ENCODE measurements at places on chromosomes 3 and 15.

DNA sequence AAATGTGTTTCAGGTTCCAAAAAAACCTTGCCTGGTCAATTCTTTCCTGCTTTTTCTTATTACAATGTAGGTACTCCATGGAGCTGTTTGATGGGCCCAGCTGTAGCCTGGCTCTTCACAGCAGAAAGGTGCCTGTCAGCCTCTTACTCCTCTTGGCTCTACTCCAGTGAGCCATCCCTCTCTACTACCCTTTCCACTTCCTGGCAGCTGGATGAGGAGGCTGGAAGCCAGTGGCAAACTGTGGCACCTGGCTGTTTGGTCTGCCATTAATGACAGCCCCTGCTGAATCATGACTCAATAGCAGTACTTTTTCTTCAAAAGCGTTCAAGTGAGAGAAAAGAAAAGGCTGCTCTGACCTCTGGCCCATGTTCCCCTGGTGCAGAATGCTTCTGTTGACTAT lies 618.1 kb downstream of the PYDC2 start:
- no peak for DNase-seq

GRCh38 chr15:32838820-32839219 lies 121.0 kb downstream of the GREM1 start:
- DNase-seq: no peak

DNA sequence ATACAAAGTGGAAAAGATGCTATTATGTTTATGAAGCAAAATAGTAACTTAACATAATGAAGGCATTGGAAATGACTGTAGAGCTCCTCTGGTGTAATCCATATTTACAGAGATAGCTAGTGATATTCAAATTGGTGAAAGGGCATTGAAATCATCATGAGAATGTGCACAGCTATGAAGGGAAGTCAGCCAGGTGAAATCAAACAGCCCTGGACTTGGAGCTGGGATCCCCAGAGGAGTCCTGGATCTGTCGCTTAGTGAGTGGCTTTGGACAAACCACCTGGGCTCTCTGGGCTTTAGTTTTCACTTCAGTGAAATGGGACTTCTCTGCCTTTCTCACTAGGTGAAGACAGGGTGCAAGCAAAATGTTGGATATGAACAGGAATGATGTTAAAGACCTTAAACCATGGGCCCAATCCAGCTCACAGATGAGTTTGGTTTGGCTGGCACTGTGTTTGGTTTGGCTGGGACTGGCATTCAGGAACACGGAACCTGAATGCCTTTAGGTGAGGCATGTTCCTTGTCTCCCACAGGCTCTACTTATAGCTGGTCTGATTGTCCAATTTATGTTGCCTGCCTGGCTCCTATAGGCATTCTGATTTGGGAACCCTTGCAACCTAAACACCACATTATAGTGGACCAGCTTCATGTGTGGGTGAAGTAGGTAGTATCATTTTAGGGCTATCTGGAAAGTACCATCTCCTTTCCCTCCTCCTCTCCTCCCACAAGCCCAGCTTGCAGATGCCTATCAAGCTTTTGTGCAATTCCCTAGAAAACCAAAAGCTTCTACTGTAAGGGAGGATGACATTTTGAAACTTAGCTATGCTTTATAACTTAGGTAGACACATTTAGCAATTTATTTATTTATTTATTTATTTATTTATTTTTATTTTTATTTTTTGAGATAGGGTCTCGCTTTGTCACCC lies 110.6 kb upstream of the TNFAIP8L3 start:
- no peak for DNase-seq

- DNase-seq: no peak
These were observed 145.8 kb upstream of the NECTIN3 start for GRCh38 chr3:110925798-110926197.

GRCh38 chr3:19363071-19363470 lies 214.8 kb downstream of the KCNH8 start:
- no peak for DNase-seq

- DNase-seq: no peak
These were observed 176.9 kb downstream of the BBX start for GRCh38 chr3:107699682-107700081.

DNA sequence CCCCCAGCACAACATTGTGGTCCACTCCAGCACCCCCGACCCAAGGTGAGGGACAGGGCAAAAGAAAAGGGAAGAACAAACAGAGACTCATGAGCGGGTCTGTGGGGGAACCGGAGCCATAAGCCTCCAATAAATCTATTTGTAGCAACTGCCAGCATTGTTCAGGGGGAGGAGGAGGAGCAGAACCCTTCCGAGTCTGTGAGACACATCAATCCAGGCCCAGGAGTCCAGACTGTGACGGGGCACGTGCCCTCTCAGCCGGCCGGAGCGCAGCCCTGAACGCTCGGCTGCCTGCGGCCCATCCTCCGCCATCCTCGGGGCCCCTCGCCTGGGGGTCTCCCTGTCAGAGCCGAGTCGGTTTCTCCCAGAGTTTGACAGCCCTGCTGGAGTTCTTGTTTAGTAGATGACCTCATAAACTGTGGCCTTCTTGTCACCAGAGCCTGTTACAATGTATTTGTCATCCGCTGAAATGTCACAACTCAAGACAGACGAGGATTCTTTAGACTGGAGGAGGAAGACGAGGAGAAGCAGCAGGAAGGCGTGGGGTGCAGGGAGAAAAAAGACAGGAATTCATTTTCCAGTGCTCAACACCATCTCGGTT lies 47.9 kb downstream of the TLE3 start:
- DNase-seq: no peak

DNA sequence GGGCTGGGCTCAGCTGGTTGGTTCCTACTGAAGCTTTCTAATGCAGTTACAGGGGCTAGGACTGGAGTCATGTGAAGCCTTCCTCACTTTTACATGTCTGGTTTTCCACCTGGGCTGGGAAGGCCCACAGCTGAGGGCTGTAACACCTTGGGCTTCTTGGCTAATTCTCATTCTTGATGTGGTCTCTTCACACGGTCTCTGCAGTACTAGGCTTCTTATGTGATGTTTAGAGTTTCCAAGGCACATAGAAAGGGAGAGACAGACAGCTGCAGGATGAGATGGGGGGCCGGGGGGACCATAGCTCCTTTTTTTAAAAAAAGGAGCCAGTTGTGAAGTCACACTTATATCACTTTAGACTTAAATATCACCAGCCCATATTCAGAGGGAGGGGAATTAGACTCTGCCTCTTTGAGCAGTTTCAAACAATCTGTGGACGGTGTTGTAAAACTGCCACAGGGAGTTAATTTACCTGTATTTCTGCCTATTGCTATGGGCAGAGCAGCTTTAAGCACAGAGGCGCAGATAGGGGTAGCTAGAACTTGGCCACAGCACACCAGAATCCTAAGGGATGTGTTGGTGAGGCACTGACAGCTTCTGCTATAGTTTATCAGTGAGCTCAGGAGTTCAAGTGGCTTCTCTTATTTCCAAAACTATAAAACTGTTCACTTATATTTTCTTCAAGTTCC lies 46.7 kb downstream of the NKIRAS1 start:
- no peak for DNase-seq

- no peak for DNase-seq
These were observed 42.2 kb downstream of the DAPK2 start for GRCh38 chr15:64004056-64004455.

DNA sequence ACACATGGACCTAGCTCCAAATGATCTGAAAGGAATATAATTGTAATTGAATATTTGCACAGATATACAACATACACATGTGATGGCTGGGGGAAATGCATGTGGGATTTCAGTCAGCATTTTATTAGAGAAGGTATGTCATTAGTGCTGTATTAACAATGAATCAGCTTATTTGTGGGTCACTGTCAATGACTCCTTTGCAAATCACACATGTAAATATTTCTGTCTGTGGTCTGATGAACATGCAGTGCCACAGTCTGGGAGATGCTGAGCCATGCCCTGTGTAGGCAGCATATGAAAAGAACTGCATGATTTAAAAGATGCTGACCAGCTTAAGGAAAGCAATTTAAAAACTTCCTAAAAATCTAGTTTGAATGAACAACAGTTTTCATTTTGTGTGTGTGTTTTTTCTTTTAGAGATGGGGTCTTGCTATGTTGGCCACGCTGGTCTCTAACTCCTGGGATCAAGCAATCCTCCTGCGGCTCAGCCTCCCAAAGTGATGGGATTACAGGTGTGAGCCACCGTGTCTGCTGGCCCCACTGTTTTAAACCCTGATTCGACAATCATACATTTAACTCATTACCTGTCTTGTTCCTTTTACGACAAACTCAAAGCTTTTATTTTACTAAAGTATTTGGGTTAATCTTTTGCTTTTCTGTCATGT lies 803 bp upstream of the B3GNT5 start:
- DNase-seq: no peak

GRCh38 chr3:98730338-98730737 lies 32.8 kb upstream of the ST3GAL6 start:
- no peak for DNase-seq

DNA sequence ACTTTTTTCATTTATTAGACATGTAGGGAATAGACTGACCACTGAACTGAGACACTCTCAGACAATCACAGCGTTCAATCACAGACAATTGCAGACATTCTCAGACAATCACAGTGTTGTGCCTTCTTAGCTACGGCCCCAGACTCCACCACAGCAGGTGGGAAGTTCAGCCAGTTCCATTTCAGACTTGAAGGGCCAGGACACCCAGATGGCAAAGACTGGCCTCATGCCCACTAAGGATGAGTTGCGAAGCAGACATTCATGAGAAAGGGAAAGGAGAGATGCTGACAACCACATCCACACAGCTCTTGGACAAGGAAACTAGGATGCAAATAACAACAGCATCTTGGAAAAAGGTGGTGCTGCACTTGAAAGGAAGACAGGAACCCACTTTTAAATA lies 21.9 kb upstream of the ALDH1L1 start:
- no peak for DNase-seq

- no peak for DNase-seq
These were observed 198.1 kb downstream of the MBNL1 start for GRCh38 chr3:152466784-152467183.

DNA sequence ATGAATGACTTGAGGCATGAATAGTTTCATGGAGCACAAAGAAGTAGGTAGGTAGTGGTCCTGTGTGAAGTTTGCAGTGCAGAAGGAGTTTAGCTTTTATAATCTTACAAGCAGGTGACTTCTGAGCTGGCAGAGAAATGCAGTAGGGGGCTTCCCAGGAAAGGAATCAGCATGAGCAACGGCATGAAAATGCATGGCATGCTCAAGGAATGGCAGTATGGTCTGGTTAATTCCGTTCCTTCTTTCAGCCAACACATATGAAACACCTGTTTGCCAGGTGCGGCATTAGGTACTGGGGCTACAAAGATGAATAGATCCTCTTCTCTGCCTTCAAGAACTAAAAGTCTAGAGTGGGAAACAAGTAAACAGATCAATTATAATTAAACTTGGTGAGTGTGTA lies 138.0 kb upstream of the BHLHE40 start:
- DNase-seq: no peak

- DNase-seq: no peak
These were observed 3.9 kb downstream of the CILP start for GRCh38 chr15:65207280-65207840.

DNA sequence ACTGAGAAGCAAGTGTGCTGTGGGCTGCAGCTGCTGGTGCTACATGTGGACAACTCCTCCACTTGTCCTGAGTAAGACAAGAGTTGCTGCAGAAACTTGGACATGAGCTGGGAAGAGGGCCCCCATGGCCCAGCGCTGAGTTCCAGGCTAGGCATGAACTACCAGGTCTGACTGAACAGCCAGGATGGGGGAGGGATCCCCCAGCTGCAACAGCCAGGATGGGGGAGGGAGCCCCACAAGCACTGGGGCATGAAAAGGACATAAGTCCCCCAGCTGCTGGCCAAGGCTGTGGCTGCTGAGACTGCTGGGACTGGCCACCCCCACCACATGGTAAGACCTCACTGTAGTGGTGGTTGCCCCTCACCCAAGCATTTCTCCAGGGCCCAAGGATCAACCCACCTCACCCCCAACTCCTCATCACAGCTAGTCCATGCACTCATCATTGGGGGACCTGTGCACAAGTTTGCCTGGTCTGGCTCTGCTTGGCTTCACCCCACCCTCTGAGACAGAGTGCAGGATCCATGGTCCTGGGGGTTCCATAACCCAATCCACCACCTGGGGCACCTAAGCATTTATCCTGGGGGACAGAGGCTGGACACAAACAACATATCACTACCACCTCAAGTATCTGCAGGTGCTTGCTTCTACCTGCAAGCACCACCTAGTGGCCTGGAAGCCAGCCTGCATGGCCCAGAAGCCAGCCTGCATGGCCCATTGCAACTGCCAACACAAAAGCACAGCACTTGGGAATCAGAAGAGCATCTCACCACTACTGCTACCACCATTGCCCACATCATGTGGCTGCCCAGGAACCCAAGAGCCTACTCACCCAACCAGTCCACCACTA lies 84.5 kb upstream of the STT3B start:
- DNase-seq: no peak

- no peak for DNase-seq
These were observed 9.4 kb upstream of the CHAC1 start for GRCh38 chr15:40943764-40944365.

- DNase-seq: no peak
These were observed 219.0 kb downstream of the NFKBIZ start for GRCh38 chr3:102068327-102068726.

GRCh38 chr3:128575777-128576176 lies 74.8 kb downstream of the RPN1 start:
- DNase-seq: no peak

- no peak for DNase-seq
These were observed 33.7 kb upstream of the SPTBN5 start for GRCh38 chr15:41927536-41927935.

GRCh38 chr15:75779504-75779903 lies 63.7 kb upstream of the UBE2Q2 start:
- no peak for DNase-seq

GRCh38 chr3:143118630-143119008 lies 952 bp upstream of the CHST2 start:
- DNase-seq: no peak

DNA sequence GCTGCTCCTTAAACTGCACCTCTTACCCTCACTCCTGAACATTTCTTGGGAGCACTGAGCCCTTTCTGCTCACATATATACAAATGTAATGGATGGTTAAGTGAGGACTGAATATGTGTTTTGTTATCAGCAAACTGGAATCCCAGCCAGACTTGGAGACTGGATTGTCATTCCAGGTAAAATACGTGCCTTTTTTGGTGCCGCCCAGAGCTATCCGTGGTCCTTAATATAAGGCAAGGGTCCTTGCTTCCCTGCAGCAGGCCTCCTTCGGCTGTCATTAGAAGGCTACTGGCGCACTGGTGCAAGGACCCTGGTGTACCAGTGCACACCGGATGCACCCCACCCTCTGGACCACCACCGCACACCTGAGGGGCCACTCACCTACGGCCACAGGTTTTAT lies 1.1 kb upstream of the GABRB3 start:
- no peak for DNase-seq

DNA sequence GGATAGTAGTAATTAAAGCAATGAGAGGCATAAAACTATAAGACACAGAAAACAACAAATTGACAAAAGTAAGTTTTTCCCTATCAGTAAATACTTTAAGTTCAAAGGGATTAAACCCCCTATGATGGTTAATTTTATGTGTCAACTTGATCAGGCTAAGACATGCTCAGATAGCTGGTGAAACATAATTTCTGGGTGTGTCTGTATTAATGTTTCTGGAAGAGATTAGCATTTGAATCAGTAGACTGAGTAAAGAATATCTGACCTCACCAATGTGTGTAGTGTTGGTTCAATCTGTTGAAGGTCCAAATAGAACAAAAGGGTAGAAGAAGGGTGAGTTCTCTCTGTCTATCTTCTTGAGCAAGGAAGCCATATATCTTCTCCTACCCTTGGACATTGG lies 283.3 kb upstream of the GRM7 start:
- DNase-seq: no peak

GRCh38 chr15:96253006-96253747 lies 77.3 kb upstream of the NR2F2 start:
- no peak for DNase-seq
